ENCODE measurements at places on chromosomes 2 and 18.
A peak's percentile ranks its signal among the peaks of the same experiment; 100 is the strongest.

- no peak overlapping the region for H3K27ac ChIP-seq
- DNase-seq, result no peak
- no peak overlapping the region for H3K4me3 ChIP-seq
Measured at GRCh38 chr18:48375150-48375800, 33.9 kb downstream of the ZBTB7C start.

- H3K27me3 ChIP-seq, result no peaks in the 10 kb centered on the region
- H3K36me3 ChIP-seq, result no peaks in the 10 kb centered on the region
- H3K4me3 ChIP-seq, result no peak overlapping the region
- H3K27ac ChIP-seq, result no peak overlapping the region
- H3K4me1 ChIP-seq, result no peaks in the 10 kb centered on the region
Measured at GRCh38 chr2:176285321-176285720, 16.1 kb downstream of the MTX2 start.

DNA sequence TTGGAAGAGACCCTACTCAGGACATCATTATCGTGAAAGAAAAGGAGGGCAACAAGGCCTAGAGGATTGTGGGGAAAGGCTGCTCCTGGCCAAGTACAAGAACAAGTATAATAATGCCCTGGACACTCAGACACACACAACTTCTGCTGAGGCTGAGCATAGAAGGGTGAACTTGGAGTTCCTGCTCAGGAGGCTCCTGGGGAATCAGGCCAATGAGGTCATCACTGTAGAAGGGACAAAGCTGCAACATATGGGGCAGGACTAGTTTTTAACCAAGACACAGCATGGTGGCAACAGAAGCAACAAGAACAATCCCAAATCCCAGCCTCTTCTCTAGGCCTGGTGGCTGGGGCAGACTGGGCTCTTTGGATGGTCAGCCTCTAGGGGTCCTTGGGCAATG, 102.6 kb downstream of the POLR1A start:
- DNase-seq, result no peak
- no peak overlapping the region for H3K4me3 ChIP-seq
- H3K4me1 ChIP-seq, result peaks cover 17% of the 10 kb centered on the region
- H3K27ac ChIP-seq, result no peak overlapping the region
- H3K36me3 ChIP-seq, result no peaks in the 10 kb centered on the region

DNA sequence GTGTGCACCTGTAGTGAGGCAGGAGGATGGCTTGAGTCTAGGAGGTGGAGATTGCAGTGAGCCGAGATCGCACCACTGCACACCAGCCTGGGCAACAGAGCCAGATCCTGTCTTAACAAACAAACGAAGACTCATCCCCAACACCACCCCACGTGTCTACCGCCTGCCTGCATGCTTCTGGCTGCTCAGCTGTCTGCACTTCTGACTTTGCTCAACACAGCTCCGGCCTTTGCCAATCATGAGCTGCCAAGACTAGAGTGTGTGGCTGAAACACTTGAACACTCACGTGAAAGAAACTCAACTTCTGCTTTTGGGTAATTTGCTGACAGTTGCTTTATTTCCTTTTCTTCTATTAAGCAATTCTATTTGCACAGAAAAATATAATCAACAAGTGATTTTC, 32.1 kb upstream of the SP3 start:
- H3K27ac ChIP-seq, result peak overlapping the region; percentile 26
- H3K4me3 ChIP-seq, result no peak overlapping the region
- peak; percentile 54 for DNase-seq
- peaks cover 17% of the 10 kb centered on the region for H3K4me1 ChIP-seq

- DNase-seq, result no peak
- H3K4me3 ChIP-seq, result no peak overlapping the region
- no peaks in the 10 kb centered on the region for H3K27me3 ChIP-seq
- no peak overlapping the region for H3K27ac ChIP-seq
- peaks cover 24% of the 10 kb centered on the region for H3K4me1 ChIP-seq
Measured at GRCh38 chr18:8783994-8784530, 78.7 kb downstream of the MTCL1 start.

- H3K4me3 ChIP-seq, result peak overlapping the region; percentile 33
- no peaks in the 10 kb centered on the region for H3K36me3 ChIP-seq
- peaks cover 62% of the 10 kb centered on the region for H3K4me1 ChIP-seq
- no peak overlapping the region for H3K27ac ChIP-seq
- no peak for DNase-seq
Measured at GRCh38 chr2:172084645-172085459, 455 bp upstream of the DLX1 start.

DNA sequence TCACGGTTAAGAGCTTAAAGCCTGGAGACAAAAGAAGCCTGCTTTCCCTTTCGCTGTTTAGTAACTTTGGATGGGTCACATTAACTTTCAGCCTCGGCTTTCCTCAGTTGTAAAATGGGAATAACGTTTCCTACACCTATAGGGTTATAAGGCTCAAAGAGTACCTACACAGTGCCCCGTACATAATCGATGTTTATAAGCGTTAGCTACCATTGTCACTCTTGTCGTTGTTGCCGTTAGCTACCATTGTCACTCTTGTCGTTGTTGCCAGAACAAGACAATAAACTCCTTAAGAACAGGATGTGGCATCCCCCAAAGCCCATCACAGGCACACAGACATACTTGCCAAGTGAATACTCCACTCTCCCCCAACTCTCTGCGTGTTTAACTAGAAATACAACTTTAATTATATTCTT, 901 bp upstream of the MFSD6 start:
- peaks cover 4% of the 10 kb centered on the region for H3K4me1 ChIP-seq
- H3K27ac ChIP-seq, result peak overlapping the region; percentile 33
- peak overlapping the region; percentile 49 for H3K4me3 ChIP-seq
- H3K36me3 ChIP-seq, result no peaks in the 10 kb centered on the region

DNA sequence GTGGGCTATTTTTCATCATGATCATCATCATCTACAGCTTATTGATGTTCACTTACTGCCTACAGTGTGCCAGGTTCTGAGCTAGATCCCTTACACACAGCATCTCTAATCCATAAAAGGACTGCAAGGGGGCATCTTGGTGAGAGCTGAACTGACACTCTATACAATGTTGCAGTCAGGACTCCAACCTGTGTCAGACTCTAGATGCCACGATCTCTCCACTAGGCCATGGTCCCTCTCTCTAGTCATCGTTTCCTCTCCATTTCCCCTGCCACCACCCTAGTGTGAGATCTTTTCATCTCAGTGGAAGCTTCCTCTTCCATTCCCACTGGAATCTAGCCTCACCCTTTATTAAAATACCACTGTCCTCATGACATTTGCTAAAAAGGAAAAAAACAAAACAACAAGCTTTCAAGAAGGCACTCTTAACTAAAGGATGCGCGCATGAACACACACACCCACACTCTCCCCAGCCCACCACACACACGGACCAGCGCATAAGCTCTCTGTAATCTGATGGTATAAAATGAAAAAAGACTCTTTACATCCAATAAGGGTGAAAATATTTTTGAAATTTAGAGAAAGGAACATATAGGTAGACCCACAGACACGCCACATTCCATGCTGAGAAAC, 93.4 kb upstream of the THOC1 start:
- no peak overlapping the region for H3K4me3 ChIP-seq
- peak overlapping the region; percentile 80 for H3K27ac ChIP-seq
- no peaks in the 10 kb centered on the region for H3K27me3 ChIP-seq
- DNase-seq, result no peak

GRCh38 chr18:32480581-32480980, 9.9 kb upstream of the GAREM1 start:
- H3K4me3 ChIP-seq, result no peak overlapping the region
- no peak for DNase-seq
- H3K27ac ChIP-seq, result no peak overlapping the region
- H3K36me3 ChIP-seq, result no peaks in the 10 kb centered on the region
- no peaks in the 10 kb centered on the region for H3K27me3 ChIP-seq

DNA sequence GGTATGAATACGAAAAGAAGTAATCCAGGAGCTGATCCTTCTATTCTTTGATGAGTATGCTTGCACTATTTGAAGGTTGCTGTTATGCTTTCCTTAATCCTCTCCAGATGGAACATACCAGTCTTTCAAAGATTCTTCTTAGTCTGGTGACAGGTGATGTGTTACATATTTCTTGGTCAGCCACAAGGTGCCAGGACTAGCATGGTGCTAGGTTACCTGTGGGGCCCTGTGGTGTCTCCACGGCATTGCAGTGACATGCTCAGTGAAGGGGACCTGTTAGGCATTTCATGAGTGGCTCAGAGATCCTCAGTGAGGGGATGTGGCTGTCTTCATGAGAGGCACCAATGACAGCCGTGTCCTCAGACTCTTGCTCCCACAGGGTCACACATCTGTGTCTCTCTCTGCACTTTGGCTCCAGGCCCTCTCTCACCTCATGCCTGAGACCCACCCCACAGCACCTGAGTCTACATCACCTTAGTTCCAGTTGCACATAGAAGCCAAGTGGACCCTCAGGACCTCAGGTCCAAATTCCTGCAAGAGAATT, 13.1 kb upstream of the RAB31 start:
- H3K27ac ChIP-seq, result no peak overlapping the region
- H3K36me3 ChIP-seq, result no peaks in the 10 kb centered on the region
- H3K4me3 ChIP-seq, result no peak overlapping the region
- no peak for DNase-seq
- no peaks in the 10 kb centered on the region for H3K4me1 ChIP-seq

- H3K27me3 ChIP-seq, result no peaks in the 10 kb centered on the region
- H3K36me3 ChIP-seq, result no peaks in the 10 kb centered on the region
Measured at GRCh38 chr2:181779288-181780021, 99.1 kb upstream of the NEUROD1 start.

DNA sequence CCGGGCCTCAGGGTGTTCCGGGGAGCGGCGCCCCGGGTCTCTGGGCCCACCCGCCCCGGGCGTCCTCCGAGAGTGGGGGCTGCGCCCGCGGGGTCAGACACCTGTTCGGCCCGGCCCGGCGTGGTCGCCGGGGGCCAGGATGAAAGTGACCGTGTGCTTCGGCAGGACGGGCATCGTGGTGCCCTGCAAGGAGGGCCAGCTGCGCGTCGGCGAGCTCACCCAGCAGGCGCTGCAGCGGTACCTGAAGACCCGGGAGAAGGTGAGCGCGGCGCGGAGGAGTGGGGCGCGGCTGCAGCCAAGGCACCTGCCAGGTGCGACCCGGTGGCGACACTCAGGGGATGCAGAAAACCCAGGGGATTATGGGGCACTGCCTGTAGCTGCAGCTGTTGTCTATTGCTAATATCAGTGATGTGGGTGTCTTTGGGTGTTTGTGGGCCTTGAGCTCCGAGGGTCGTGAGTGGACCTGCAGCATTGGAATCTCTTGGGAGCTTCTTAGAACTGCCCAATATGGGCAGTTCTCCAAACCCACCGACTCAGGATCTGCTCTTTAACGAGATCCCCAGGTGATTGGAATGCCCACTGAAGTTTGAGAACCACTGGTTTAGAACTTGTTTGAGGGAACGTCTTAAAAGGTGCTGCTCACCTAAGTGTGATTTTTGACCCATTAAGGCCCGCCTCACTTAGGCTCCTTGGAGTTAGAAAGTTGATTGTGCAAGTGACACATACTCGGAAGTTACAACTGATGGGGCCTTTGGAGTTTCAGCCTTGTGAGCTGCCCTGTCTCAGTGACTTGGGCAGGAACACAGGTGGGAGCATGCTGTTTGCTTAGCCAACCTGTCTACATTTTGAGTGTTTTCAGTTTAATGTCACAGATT, 823 bp downstream of the PARD3B start:
- no peaks in the 10 kb centered on the region for H3K27me3 ChIP-seq
- peak; percentile 31 for DNase-seq
- peaks cover 11% of the 10 kb centered on the region for H3K4me1 ChIP-seq

DNA sequence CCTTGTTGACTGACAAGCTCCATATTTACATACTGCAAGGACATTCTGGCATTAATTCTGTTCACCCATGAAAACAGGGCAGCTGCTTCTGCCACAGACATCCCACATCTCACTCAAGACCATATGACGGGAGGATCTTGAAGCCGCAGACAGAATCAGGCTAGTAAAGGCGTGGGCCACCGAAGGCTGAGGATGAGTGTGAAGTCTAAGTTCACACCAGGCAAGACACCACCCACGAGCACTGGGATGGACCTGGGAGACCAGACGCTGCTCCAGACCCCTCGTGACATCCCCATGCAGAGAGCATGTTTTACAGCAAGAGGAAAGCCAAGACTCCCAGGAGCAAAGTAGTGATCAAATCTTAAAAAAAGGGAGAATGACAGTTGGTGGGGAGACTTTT, 3.2 kb downstream of the FHL2 start:
- H3K27ac ChIP-seq, result no peak overlapping the region
- no peak for DNase-seq
- no peaks in the 10 kb centered on the region for H3K36me3 ChIP-seq
- peaks cover 15% of the 10 kb centered on the region for H3K27me3 ChIP-seq
- H3K4me3 ChIP-seq, result no peak overlapping the region
- H3K4me1 ChIP-seq, result peaks cover 13% of the 10 kb centered on the region

DNA sequence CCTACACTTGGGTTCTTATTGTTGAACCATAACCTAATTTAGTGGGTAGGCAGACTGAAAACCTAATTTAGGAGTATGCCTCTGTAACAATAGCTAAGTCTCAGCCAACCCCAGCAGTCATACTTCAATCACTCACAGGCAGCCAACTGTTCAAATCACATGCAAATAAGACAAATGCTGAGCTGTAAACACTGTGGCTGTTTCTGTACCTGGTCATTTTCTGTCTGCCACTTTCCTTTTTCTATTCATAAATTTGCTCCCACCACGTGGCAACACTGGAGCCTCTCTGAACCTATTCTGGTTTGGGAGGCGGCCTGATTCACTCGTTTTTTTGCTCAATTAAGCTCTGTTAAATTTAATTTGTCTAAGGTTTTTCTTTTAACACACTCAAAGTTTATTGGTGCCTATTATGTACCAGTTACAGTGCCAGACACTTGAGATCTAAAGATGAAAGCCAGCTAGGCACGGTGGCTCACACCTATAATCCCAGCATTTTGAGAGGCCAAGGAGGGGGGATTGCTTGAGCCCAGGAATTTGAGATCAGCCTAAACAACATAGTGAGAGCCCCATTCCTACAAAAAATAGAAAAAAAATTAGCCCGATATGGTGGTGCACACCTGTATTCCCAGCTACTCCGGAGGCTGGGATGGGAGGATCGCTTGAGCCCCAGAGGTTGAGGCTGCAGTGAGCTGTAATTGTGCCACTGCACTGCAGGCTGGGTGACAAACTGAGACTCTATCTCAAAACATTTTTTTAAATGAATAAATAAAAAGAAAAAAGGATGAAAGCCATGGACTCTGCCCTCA, 41.1 kb downstream of the THNSL2 start:
- DNase-seq, result no peak
- no peaks in the 10 kb centered on the region for H3K27me3 ChIP-seq
- no peak overlapping the region for H3K27ac ChIP-seq
- no peaks in the 10 kb centered on the region for H3K36me3 ChIP-seq

DNA sequence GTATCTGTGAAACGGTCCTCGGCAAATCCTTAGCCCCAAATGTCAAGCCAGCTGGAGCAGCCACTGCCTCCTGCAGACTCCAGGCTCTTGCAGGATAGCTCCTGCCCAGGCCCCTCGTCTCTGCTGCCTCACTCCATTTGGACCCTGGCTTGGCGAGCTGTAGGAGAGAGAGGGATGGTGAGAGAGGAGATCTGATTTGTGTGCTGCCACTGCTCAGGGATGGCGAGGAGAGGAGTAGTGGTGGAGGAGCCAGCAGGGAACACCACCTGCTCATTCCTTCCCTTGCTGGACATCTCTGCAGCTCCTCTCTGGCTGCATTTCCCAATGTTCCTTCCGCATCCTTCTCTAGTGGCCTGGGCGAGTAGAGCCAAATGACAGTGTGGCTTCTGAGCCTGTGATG, 109.1 kb upstream of the NCK2 start:
- H3K36me3 ChIP-seq, result no peaks in the 10 kb centered on the region
- peaks cover 2% of the 10 kb centered on the region for H3K27me3 ChIP-seq
- DNase-seq, result no peak

- H3K4me3 ChIP-seq, result no peak overlapping the region
- DNase-seq, result no peak
- H3K4me1 ChIP-seq, result peaks cover 22% of the 10 kb centered on the region
- H3K27me3 ChIP-seq, result no peaks in the 10 kb centered on the region
Measured at GRCh38 chr2:200456567-200456966, 53.3 kb downstream of the KCTD18 start.

- no peak overlapping the region for H3K27ac ChIP-seq
- no peaks in the 10 kb centered on the region for H3K27me3 ChIP-seq
Measured at GRCh38 chr18:48797841-48798255, 152.9 kb downstream of the SMAD7 start.

All from spinal cord (tissue), 10 donors.